Stimulated activated CD4-positive, alpha-beta T cell treated with anti-CD3 and anti-CD28 coated beads, Interleukin-1b, Interleukin-23, amount 100 ng/mL, for 4 hours (primary cell): ENCODE measurements at places on chromosomes 4 and X.

DNA sequence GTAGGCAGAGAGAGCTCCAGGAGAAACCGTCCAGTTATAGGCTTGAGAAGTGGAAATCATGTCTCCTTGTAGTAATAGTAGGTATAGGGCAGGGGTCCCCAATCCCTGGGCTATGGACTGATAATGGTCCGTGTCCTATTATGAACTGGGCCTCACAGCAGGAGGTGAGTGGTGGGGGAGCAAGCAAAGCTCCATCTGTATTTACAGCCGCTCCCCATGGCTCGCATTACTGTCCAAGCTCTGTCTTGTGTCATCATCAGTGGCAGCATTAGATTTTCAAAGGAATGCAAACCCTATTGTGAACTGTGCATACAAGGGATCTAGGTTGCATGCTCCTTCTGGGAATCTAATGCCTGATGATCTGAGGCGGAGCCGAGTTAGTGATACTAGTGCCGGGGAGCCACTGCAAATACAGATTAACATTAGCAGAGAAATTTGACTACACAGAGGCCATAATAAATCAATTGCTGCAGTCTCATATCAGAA lies 67.6 kb downstream of the MRPL1 start:
- no peak for DNase-seq

DNA sequence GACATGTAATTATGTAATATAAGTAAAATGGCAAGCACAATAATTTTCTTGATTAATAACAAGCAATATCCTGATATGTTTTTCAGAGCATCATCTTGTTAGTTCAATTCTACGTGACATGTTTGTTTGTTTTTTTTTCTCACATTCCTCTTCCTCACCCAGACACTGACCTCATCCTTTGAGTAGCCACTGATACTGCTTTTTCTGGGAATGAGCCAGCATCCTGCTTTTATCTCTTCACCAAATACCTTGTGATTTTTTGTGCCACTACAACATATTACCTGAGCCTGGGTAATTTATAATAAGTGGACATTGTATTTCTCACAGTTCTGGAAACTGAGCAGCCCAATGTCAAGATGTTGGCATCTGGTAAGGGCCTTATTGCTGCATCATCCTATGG lies 484.0 kb downstream of the NAF1 start:
- DNase-seq: no peak

GRCh38 chr4:40178672-40179071 lies 18.2 kb upstream of the RHOH start:
- no peak for DNase-seq

DNA sequence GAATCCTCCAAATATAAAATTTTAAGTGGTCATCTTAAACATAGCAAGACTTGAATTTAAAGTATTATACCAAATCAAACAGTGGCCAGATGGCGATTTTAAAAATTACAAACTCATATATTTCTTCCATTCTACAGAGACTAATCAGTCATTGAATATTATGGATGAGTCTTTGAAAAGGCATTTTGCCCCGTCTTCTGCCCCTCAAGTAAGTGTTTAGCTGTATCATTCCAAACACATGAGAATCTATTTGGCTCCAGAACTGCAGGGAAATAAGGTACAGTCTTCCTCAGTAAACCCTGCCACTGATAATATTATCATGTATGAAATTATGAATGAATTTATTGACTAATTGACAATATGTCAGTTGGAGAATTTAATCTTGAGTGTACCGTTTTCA lies 191.0 kb downstream of the SLC7A11 start:
- no peak for DNase-seq

DNA sequence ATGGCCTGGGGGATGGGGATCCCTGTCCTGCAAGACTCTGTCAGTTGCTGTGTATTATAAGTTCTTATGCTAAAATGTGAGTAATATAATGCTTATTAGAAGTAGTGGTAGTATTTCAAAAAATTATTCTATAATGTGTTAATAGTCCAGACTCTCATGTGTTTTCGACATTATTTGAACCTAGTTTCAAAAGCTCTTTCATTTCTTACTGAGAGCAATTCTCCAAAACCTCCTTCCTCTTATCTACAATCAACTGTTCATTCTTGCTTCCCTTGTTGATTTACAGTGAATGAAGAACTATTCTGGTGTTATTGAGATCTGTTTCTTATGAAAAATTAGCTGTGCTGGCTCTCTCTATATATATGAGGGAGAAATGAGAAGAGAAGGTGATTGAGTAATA lies 32.9 kb upstream of the PTPN13 start:
- no peak for DNase-seq

DNA sequence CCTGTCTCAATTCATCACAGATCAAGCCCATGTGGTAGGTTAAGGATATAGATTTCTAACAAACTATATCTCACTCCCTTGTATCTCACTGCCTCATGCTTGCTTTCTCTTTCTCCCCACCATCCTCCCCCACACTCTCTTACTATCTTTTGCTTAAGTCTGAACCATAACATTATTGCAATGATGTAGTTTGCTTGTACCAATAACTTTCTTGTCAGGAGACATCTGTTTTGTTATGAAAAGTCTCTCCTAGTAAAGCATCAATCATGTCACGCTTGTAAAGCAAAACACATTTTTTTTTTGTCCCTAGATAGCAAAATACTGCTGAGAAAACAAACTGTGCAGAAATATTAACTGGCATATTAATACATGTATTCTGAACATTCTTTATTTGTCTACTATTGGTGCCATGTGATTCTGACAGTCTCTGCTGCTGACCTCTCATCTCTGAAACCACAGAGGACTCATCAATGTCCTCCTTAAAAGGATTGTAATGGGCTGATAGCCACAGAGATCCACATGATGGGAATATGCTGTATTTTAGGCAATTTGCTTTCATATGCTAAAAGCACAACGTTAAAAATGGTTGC lies 217.5 kb downstream of the VEGFC start:
- no peak for DNase-seq

DNA sequence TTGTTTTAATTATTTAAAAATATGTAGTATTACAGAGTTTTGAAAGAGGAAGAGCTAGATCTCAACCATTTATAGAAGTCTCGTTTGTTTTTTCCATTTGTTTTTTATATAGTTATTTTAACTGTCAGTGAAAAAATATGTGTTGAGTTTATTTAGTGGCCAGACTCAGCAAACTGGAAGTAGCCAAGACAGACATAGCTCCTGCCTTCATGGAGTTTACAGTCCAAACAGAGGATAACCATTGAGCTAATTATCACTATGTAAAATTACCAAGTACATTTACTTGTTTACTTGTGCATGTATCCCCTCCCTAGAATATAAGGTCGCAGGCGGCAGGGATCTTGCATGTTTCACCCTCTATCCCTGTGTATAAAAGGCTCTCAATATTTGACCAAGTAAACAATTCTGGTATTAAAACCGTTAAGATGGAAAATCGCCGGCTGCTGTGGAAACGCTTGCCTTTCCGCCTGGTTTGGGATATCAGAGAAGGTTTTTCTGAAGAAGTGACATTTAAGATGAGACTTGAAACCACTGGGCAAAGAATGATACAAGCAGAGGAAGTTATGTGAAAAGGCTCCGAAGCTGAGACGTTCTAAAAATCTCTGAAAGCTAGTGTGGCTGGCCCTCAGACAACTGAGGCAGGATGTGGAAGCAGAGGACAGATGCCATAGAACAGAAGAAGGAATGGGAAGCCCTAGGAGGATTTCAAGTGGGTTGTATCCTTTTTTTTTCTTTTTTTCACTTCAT lies 1.3 kb upstream of the CCNI start:
- no peak for DNase-seq

- DNase-seq: no peak
Observed at GRCh38 chr4:100982345-100982744, 365.0 kb downstream of the PPP3CA start.

GRCh38 chr4:156734965-156735895 lies 236.4 kb downstream of the PDGFC start:
- DNase-seq: no peak

- DNase-seq: no peak
Observed at GRCh38 chrX:39222346-39223113, 421.3 kb downstream of the MID1IP1 start.

GRCh38 chr4:116862592-116862991 lies 222.8 kb downstream of the TRAM1L1 start:
- no peak for DNase-seq

DNA sequence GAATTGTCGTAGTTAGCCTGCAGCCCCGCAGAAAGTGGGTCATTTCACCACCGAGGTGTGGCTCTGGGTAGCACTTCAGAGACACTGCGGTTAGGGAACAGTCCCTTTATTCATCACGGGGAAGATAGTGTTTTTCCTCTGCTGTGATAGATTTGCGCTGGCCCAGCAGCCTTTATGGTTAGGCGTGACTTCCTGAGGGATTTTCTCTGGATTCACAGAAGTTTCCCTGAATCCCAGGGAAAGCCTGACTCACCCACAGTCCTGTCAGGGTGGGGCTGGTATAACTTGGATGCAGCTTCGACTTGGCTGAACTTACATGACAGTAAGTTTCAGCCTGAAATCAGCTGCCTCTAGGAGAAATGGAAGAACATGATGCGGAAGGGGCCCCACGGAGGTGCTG lies 196.3 kb upstream of the HHIP start:
- DNase-seq: no peak

- DNase-seq: no peak
Observed at GRCh38 chr4:2245787-2246275, 3.9 kb upstream of the HAUS3 start.

GRCh38 chrX:2689773-2690666 lies 1.1 kb upstream of the CD99 start:
- DNase-seq: no peak

DNA sequence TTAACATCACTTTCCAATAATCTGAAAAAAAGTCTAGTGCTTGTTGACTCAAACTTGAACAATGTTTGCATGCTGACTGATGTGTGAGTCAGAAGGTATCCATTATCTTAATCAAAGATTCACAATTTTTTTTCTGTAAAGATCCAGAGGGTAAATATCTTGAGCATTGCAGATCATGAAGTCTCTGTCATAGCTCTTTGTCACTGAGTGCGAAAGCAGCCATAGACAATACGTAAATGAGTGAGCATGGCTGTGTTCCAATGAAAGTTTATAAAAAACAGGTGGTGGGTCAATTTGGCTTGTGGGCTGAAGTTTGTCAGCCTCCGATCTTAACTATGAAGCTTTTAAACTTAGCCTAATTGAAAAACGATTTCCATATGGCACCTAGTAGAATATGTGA lies 37.7 kb downstream of the NHS start:
- no peak for DNase-seq

DNA sequence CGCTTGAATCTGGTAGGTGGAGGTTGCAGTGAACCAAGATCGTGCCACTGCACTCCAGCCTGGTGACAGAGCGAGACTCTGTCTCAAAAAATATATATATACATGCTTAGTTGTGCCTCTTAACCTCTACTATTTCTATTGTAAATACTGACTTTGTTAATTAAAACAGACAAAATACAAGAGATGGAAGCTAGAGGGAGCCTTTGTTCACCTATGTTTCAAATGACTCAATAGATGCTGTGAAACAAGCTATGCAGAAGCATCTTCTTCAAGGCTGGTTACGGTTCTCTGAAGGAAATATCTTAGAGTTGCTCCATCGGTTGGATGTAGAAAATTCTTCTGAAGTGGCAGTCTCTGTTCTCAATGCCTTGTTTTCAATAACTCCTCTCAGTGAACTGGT lies 6.2 kb downstream of the NCAPG start:
- no peak for DNase-seq
